ENCODE measurements at places on chromosomes 6 and 20. TPM values are rescaled to one million over a fixed set of nuclear protein-coding genes. Genes with fewer than 3 reads are reported as not detected.

CYP24A1 gene
- total RNA-seq, result 0.60 TPM

OLIG3 gene
- total RNA-seq, result not detected

NOX3 gene
- not detected for total RNA-seq

TNFRSF21 gene
- 17.1 TPM for total RNA-seq

C20orf96 gene
- total RNA-seq, result 1.1 TPM

NKAIN4 gene
- total RNA-seq, result 0.15 TPM

ADAM33 gene
- total RNA-seq, result 48.6 TPM

MCCD1 gene
- total RNA-seq, result not detected

GPSM3 gene
- total RNA-seq, result 1.4 TPM

TNXB gene
- total RNA-seq, result 1.1 TPM

CYP21A2 gene
- not detected for total RNA-seq

LBP gene
- total RNA-seq, result 0.59 TPM

MEI4 gene
- not detected for total RNA-seq

REV3L gene
- total RNA-seq, result 59.0 TPM

EDN3 gene
- total RNA-seq, result not detected

SIRPA gene
- 6.0 TPM for total RNA-seq

MUC22 gene
- total RNA-seq, result not detected

TMEM181 gene
- total RNA-seq, result 26.4 TPM

CTCFL gene
- not detected for total RNA-seq

MOXD1 gene
- 81.2 TPM for total RNA-seq

SPAG4 gene
- total RNA-seq, result 17.3 TPM

MUCL3 gene
- total RNA-seq, result not detected

PRND gene
- total RNA-seq, result not detected

THEMIS gene
- not detected for total RNA-seq

TUBB1 gene
- total RNA-seq, result not detected

TAAR2 gene
- not detected for total RNA-seq

RCAN2 gene
- 1.2 TPM for total RNA-seq

DOK5 gene
- 21.9 TPM for total RNA-seq

ARHGAP40 gene
- not detected for total RNA-seq

SLC17A2 gene
- not detected for total RNA-seq

FOXP4 gene
- 1.9 TPM for total RNA-seq

MEP1A gene
- not detected for total RNA-seq

DSE gene
- total RNA-seq, result 67.0 TPM

VGLL2 gene
- total RNA-seq, result not detected

LZTS3 gene
- total RNA-seq, result 1.6 TPM

SMIM29 gene
- total RNA-seq, result 27.6 TPM

RBBP9 gene
- total RNA-seq, result 24.1 TPM

SAMD5 gene
- 0.08 TPM for total RNA-seq

IYD gene
- total RNA-seq, result not detected

PI3 gene
- not detected for total RNA-seq

DEFB125 gene
- not detected for total RNA-seq

SAMD3 gene
- 19.0 TPM for total RNA-seq

SCRT2 gene
- total RNA-seq, result not detected

SLC17A1 gene
- total RNA-seq, result not detected

MMP24 gene
- 0.23 TPM for total RNA-seq

SLC2A10 gene
- 45.4 TPM for total RNA-seq

EYS gene
- total RNA-seq, result under 0.01 TPM

LIN28B gene
- total RNA-seq, result not detected

CST7 gene
- not detected for total RNA-seq

MLIP gene
- not detected for total RNA-seq

PROKR2 gene
- total RNA-seq, result not detected

CCDC170 gene
- total RNA-seq, result 0.23 TPM

SLC26A8 gene
- total RNA-seq, result under 0.01 TPM

SLC24A3 gene
- total RNA-seq, result 0.15 TPM
